NCI-H2227 treated with DMSO at 0.1 percent for 48 hours (cell line): ENCODE measurements at places on chromosomes 2 and 18.

DNA sequence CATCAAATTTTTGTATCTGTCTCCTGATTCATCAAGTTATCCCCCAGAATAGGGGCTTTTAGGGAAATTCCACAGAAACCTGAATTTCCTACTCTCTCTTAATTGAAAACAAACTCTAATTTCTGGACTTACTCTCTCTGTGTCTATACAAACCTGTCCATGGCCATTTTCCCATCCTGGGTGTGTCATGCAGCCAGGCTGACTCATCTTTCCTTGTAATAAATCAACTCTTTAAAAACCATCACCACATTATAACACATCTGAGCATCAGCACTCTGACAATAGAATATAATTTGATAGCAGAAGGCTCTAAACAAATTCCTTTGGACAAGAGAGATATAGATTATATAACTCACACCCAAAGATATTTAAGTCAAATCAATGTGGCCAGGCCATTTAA lies 610.2 kb downstream of the DCC start:
- no peak for DNase-seq

- DNase-seq, result no peak
These were observed 76.5 kb downstream of the SFXN5 start for GRCh38 chr2:72994991-72995380.

DNA sequence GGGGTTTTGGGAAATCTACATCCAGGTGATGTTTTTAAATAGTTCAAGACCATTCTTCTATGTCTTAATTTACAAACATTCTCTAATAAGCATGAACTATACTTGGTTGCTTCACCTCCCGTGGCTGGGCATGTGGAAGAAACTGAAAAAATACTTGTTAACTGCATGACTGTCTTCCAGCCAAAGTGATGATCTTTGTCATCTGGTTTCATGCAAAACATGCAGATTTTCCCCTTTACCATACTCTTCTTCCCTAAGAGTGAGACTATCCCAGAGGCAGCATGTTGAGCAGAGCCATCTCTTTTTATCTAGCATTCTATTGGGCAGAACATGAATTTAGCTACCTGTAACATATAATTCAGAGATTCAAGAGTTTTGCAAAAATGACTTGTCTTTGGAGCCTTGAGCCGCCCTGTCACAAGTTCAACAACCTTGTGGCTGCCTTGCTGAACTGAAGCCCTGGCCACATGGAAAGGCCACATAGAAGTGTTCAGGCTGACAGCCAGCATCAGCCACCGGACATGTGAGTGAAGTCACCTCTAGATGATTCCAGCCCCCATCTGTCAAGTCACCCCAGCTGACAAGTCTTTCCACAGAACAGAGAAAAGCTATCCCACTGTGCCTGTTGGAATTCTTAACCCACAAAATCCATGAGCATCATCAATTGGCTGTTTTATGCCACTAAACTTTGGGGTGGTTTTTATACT lies 142.8 kb downstream of the ANKRD44 start:
- DNase-seq, result no peak

- DNase-seq, result no peak
These were observed 201.6 kb downstream of the EN1 start for GRCh38 chr2:118645876-118646275.

DNA sequence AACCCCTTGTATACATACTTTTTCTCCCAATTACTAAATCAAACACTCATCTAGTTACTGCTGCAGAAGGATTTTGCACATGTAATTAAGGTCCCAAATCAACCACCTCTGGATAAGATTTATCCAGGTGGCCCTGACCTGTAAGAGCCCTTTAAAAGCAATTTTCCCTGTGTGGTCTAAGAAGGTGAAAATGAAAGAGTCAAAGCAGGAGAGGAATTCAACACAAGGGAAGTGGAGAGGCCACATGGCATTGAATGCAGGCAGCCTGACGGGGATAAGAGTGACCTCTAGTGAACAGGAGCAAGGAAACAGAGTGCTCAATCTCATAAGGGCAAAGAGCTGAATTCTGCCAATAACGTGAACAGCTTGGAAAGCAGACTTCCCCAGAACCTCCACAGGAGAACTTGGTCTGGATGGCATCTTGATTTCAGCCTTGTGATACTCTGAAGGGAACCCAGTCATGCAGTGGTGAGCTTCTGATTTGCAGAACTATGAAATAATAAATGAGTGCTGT lies 27.2 kb downstream of the PPP3R1 start:
- DNase-seq, result peak; percentile 43

GRCh38 chr2:165114346-165114939 lies 89.4 kb downstream of the SCN3A start:
- DNase-seq, result no peak
